ENCODE measurements at places on chromosomes 3 and 15.

GRCh38 chr3:55333046-55333445, 154.1 kb downstream of the WNT5A start:
- no peak for DNase-seq

DNA sequence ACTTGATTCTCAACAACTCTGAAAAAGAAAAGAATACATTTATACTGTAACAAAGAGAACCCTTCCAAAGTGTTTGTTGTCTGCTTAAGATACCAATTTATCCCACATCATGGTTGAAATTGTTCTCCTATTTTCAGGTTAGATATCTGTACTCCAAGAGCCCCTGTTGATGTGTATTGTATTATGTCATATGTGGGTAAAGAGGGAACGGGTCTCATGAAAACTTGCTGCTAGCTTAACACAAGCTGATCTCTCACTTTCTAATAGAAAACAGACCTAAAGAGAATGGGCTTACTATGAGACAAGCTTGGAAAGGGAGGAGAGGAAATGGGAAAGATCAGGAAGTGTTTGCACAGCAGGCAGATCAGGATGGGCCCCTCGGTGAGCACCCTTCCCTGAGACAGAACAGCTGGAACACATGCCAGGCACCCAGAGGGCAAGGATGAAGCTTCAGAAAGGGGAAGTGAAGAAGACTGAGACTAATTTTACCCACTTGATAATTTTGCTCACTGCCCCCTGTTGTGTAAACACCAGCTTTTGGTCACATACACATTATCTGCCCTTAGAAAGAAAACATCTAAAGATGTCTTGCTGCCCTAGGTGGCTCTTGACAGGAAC, 747.9 kb upstream of the CCDC54 start:
- DNase-seq, result no peak

DNA sequence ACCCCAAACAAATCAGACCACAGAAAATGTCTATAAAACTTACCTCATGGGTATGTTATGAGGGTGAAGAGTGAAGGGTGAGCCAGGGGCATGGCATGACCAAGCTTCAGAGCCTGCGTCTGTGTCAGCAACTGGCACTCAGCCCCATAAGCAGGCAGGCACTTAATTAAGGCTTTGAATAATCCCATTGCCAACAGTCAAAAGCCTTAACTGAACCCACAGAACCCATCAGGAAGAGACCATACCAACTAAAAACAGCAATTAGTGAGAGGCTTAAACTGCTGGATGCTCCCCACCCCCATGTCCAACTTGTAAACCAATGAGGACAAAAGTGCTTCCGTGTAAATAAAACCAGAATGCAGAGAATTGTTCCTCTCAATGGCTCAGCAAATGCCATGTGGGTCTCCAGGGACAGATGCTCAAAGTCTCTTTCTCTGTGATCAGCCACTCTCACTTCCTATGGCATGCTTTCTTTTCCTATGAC, 126.0 kb downstream of the MYLK start:
- DNase-seq, result no peak

DNA sequence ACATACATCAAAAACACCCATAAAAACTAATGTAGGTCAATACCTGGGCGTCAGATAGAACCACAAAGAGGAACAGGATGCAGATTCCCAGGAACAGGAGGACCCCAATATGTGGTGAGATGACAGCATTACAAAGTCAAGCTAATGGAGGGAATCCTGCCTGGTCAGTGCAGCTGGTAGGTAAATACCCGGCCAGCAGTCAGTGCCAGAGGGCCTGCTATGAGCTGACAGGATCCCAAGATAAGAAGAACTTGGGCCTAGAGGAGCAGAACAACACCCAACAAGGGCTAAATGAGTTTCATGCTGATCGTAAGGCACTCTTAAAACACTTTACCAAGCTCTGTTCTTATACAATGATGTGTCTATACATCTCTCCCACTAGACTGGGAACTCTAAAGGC, 61.2 kb upstream of the KCNMB2 start:
- no peak for DNase-seq

- no peak for DNase-seq
Measured at GRCh38 chr3:73143821-73144237, 82.4 kb downstream of the EBLN2 start.

- no peak for DNase-seq
Measured at GRCh38 chr15:95363646-95364045, 966.9 kb upstream of the NR2F2 start.

DNA sequence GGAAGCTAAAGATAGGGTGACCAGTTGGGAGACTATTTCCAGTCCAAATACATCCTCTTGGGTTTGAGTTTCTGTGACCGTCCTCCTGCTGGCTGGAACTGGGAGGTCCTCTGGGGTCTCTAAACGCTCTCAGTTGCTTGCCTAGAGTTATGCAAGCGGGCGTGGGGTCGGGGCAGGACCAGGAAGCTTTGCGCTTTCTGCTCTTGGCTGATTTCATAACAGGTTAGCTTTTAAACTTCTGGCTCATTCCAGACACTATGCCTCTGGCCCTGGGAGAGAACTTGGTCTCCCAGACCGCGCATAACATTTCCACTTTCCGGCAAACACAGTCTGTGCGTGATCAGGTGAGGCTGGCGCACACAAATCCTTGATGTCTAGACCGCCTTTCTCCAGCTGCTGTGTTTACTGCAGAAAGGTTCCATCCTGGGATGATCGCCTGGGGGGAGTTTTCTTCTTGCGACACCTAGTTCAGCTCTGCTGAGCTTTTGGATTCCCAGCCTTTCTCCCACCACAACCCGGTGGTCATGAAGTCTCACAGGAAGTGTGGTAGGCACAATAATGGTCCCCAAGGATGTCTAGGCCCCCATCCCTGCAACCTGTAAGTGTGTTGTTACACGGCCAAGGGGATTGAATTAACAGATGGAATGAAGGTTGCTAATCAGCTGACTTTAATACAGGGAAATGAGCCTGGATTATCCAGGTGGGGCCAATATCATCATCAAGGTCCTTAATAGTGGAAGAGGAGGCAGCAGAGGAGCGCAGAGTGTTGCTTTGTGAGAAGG, 23.6 kb upstream of the CGNL1 start:
- DNase-seq, result no peak
